Hippocampal formation (tissue), 2 donors: ENCODE measurements at places on chromosomes 16 and 17.

- DNase-seq: no peak
Observed at GRCh38 chr16:81705261-81705660, 73.8 kb upstream of the PLCG2 start.

GRCh38 chr16:50814541-50814940, 72.7 kb downstream of the CYLD start:
- DNase-seq: no peak

- peak; percentile 8 for DNase-seq
Observed at GRCh38 chr17:10698096-10698818, 863 bp downstream of the ADPRM start.

DNA sequence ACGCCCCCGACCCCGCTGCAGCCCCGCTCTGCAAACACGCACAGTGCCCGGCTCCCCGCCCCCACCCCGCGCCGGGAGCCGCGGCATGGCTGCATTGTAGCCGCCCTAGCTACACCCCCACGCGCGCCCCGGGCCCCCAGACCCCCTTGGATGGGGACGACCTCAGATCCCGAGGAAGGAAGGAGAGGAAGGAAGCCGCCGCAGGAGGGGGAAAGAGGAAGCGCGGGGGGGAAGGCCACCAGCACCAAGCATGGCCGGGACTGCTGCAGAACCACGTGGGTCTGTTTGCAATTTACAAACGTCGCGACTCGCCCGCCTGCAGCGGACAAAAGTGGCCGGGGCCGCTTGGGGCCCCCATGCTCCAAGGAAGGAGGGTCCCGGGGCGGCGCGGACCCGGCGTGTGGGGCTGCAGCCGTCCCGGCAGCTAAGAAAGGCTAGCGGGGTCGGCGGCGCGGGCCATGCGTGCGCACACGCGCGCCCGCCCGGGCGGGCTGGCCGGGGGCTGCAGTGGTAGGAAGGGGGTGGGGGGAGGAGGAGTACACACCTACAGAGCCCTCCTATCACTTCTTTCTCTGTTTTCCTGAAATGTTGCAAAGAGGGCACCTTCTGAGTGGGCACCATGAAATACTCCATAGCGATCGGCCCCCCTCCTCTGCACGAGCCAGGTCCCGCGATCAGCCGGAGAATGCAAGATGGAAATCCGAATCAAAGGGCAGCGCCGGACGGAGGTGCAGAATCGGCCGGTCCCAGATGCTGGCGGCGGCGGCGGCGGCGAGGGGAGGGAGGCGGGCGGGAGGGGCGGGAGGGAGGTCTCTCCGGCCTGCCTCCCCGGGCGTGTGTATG, 488 bp downstream of the TFAP4 start:
- peak; percentile 71 for DNase-seq

- DNase-seq: no peak
Observed at GRCh38 chr16:71201054-71201453, 29.5 kb downstream of the HYDIN start.

DNA sequence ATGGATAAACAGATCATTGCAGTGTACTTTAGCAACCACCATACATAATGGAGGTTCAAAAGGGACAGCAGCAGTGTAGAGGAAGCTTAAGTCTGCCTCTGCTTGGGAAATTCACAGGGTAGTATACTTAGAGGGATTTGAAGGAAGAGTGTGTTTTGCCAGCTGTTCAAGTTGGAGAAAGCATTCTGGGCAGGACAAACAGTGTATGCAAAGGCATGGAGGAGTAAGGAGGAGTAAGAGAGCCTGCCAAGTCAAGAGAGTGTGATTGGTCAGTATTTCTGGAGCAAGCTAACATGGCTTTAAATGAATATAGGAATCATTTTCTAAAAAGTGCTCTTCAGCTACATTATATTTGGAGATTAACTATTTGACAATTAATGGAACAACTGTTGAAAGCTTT, 22.9 kb upstream of the PHAF1 start:
- DNase-seq: no peak

DNA sequence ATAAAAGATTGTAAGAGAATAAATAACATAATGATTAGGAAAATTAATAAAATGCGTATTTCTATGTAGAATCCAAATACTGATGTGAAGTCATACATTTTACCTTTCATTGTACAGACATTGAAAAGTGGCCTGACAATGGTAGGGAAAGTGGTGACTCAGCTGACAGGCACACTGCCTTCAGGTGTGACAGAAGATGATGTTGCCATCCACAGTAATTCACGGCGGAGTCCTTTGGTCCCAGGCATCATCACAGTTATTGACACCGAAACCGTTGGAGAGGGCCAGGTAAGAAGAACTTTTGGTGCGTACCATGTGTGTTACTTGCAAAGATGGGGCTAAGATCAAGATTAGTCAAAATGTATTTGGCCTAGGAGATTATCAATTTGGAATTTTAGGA, 232.8 kb downstream of the BCAS3 start:
- no peak for DNase-seq
